NAMALWA (cell line): ENCODE measurements at places on chromosomes 12 and 14.

- DNase-seq: no peak
These were observed 17.2 kb downstream of the DPF3 start for GRCh38 chr14:72876710-72877063.

DNA sequence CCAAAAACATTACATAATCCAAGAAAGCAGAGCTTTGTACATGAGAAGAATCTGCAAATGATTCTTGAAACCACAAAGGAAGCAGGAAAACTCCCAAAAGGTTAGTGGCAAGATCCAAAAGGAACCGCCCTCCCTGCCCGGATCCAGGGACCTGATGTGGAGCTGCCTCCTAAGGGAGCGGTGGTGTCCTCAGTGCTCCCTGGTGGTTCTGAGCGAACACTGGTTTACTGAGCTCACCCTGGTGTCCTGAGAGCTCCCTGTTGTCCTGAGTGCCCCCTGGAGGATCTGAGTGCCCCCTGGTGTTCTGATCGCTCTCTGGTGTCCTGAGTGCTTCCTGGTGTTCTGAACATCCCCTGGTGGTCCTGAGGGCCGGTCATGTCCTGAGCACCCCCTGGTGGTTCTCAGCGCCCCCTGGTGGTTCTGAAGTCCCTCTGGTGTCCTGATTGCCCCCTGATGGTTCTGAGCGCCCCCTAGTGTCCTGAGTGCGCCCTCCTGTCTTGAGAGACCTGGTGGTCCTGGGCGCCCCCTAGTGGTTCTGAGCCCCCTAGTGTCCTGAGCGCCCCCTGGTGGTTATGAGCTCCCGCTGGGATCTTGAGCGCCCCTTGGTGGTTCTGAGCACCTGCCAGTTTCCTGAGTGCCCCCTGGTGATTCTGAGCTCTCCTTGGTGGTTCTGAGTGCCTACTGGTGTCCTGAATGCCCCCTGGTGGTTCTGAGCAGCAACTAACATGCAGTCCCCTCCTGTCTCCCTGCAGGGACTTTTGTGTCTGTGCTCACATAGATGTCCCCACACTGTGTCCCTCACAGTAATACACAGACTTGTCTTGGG is 891.1 kb downstream of the TMEM121 start:
- peak; percentile 95 for DNase-seq

- no peak for DNase-seq
These were observed 52.9 kb downstream of the SEL1L start for GRCh38 chr14:81480741-81481140.

- DNase-seq: no peak
These were observed 1061.8 kb upstream of the FLRT2 start for GRCh38 chr14:84468153-84468552.

DNA sequence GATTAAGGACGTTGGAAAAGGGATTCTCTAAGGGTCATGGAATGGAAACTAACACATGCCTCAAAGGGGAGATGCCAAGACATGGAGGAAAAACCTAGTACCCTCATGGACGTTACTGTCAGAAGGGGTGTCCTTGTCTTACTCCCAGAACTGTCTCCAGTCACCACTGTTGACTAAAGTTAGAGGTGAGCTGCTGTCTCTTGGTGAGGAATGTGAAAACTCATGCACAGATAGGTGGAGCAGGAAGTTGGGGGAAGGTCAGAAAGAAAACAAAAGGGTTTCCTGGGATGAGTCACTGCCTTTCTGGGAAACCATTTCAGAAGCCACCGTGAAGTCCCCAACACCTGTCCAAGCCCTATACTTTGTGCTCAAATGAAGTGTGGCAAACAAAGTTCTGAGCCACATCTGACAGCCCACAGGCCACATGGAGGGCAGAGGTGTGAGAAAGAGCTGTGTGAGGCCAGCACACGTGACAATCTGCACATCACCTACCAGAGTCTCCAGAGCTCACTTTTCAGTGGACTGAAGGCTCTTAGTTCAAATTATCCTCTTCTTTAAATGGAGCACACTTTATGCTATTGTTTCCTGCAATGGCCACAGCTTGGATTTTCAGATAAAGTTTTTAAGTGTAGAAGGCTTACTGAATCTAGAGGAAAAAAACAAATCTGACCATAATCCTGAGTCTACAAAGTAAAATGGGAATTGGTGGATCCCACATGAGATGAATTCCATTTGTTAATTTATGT is 92.9 kb upstream of the EGLN3 start:
- no peak for DNase-seq

GRCh38 chr12:120259418-120260202 is 5.9 kb downstream of the PXN start:
- DNase-seq: no peak

GRCh38 chr14:102078831-102079699 is 7.8 kb downstream of the HSP90AA1 start:
- peak; percentile 45 for DNase-seq

- DNase-seq: no peak
These were observed 7.6 kb upstream of the KRT80 start for GRCh38 chr12:52199294-52199919.

GRCh38 chr14:60512973-60513571 is 4.1 kb downstream of the SIX6 start:
- DNase-seq: no peak

- DNase-seq: no peak
These were observed 423.6 kb downstream of the BTG1 start for GRCh38 chr12:91722072-91722471.

- peak; percentile 23 for DNase-seq
These were observed 42.8 kb downstream of the NOC4L start for GRCh38 chr12:132186857-132187620.

DNA sequence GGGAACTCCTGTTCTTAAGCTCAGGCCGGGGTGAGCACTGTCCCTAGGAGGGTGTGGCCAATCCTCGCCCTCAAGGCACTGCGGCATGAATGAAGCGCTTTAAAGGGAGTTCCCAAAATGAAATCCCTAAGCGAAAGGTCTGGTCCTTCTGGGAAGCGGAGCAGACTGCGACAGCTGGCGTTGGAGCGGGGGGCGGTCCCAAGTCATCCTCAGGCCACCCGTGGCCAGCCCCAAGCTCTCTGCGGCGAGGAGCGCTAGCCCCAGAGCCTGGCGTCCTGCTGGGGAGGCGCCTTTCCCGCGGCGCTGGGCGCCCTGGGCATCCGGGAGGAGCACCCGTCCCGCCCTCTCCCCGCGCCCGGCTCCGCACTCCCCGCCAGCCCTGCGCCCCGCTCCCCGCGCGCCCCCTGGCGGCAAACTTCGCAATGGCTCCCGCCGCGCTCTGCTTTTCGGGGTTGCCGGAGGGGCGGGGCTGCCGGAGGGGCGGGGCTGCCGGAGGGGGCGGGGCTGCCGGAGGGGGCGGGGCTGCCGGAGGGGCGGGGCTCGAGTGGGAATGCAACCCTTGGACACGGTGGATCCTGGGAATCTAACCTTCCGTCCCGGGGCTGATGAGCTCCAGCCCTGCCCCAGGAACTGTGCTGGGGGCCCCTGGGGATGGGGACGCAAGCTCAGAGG is 25.4 kb downstream of the ZBTB42 start:
- DNase-seq: peak; percentile 79

DNA sequence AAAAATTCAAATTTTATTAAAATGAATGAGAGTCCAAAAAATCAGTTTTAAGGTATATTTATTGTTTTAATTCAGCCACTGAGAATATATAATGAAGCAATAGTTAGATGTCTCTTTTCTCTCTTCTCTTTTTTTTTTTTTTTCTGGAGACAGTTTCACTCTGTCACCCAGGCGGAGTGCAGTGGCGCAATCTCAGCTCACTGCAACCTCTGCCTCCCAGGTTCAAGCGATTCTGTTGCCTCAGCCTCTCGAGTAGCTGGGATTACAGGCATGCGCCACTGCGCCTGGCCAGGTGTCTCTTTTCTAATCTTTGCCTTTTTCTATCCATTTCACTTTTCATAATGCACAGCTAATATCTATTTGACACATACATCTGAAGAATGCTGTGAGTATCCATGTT is 307.1 kb upstream of the RGS6 start:
- no peak for DNase-seq

DNA sequence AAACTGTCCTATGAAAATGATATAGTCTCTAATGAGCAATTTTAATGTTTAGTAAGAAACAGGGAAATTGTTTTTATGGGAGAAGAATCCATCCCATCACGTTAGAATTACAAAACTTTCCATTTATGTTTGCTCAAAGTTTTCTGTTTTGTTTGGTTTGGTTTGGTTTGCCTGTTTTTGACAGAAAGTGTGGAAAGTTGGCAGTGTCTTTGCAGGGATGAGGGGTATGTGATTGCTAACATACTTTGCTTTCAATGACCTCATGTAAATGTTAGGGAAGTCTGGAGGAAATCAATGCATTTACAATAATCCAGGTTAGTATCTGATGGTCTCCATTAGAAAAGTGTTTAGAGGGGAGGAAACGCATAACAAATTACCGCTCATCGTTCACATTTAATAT is 12.3 kb upstream of the NAV3 start:
- no peak for DNase-seq

DNA sequence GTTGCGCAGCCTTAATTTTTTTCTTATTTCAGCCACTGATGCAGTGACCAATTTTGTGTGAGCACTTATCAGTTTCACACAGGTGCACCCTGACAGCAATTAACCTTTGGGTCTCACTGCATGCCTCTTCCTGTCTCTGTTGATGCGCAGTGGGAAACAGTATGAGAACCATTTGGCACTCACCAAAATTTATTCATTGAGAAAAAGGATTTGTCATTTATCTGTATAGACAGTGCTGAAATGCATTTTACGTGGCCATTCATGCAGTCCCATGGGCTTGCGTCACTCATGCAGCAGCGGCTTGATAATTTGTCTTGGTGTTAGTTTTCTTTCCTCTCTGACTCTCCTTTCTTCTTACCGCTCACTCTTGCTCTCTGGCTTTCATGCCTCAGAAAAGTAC is 157.5 kb downstream of the C12orf75 start:
- DNase-seq: no peak

DNA sequence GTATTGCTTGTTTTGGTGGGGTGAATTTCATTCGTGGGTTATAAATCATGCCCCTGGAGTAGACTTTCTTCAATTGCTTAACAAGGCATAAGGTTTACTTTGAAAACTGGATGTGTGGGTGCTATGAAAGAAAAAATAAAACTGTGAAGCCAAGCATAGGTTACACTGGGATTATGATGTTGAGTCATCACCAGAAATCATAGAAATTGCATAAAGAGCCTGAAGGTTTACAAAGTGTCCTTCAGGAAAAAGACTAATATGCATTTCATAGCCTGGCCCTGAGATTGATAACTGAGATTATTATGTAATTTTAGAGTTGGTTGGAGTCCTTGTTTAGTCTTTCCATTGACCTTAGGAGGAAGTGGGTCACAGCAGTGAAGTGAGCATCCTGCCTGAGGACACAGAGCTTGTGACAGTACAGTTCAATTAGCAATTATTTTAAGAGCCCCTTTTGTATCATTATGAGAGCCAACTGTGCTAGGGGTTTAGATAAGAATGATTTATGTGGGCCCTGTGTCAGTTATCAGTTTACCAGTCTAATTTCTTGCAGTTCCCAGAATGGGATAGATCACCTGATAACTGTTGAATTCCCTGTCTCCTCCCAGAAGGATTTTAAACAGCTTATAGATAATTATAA is 13.6 kb downstream of the LRRK2 start:
- DNase-seq: no peak

GRCh38 chr12:101823039-101823438 is 7.7 kb downstream of the GNPTAB start:
- DNase-seq: no peak
